Bladder microvascular endothelial cell (primary cell): ENCODE measurements at places on chromosomes 16 and 17. TPM values are rescaled to one million over a fixed set of nuclear protein-coding genes. Genes with fewer than 3 reads are reported as not detected.

The FGF11 gene
- 0.16 and 0.50 TPM in 2 replicates for total RNA-seq

The OTOP3 gene
- not detected in 2 replicates for total RNA-seq

The KRT35 gene
- total RNA-seq: not detected in 2 replicates

The CAPN15 gene
- total RNA-seq: 20.6 and 36.8 TPM in 2 replicates

The CDH13 gene
- total RNA-seq: 78.2 and 240 TPM in 2 replicates

The KRT40 gene
- not detected in 2 replicates for total RNA-seq

The SLFN12L gene
- total RNA-seq: 0.16 and 0.25 TPM in 2 replicates
